ENCODE measurements at places on chromosomes 2 and 18. TPM values are rescaled to one million over a fixed set of nuclear protein-coding genes. Genes with fewer than 3 reads are reported as not detected.
A peak's percentile ranks its signal among the peaks of the same experiment; 100 is the strongest.

GRCh38 chr2:54081574-54081973 is 33.8 kb upstream of the ACYP2 start:
- no peak for DNase-seq

- DNase-seq, result no peak
Observed at GRCh38 chr2:175008801-175009495, 3.8 kb upstream of the CHN1 start.

The CEBPZOS gene
- 48.5 TPM for total RNA-seq

DNA sequence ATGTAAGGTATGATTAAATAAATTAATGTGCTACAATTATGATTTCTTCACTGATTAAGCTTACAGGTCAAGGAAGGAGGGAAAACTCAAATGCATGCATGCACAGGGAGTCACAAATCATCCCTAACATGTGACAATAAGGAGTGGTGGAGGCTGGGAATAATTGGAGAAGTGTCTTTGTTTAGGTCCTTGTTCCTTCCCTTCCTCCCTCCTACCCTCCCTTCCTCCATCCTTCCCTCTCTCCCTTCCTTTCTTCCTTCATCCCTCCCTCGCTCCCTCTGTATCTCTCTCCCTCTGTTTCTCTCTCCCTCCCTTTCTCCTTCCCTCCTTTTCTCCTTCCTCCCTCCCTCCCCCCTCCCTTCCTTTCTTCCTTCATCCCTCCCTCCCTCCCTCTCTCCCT is 337.1 kb downstream of the CTNNA2 start:
- DNase-seq, result no peak

The FOXI3 gene
- total RNA-seq, result not detected

The CPS1 gene
- 6.7 TPM for total RNA-seq

The FASTKD2 gene
- 31.1 TPM for total RNA-seq

The ALPI gene
- total RNA-seq, result not detected

The DYNAP gene
- not detected for total RNA-seq

The MC4R gene
- 0.60 TPM for total RNA-seq

GRCh38 chr2:198383392-198383791 is 579.0 kb downstream of the PLCL1 start:
- DNase-seq, result no peak

GRCh38 chr2:99675130-99675661 is 185.4 kb upstream of the REV1 start:
- DNase-seq, result no peak

- DNase-seq, result peak; percentile 91
Observed at GRCh38 chr2:66432801-66433694, 1.9 kb upstream of the MEIS1 start.

GRCh38 chr2:149098701-149099100 is 60.2 kb downstream of the LYPD6B start:
- no peak for DNase-seq

DNA sequence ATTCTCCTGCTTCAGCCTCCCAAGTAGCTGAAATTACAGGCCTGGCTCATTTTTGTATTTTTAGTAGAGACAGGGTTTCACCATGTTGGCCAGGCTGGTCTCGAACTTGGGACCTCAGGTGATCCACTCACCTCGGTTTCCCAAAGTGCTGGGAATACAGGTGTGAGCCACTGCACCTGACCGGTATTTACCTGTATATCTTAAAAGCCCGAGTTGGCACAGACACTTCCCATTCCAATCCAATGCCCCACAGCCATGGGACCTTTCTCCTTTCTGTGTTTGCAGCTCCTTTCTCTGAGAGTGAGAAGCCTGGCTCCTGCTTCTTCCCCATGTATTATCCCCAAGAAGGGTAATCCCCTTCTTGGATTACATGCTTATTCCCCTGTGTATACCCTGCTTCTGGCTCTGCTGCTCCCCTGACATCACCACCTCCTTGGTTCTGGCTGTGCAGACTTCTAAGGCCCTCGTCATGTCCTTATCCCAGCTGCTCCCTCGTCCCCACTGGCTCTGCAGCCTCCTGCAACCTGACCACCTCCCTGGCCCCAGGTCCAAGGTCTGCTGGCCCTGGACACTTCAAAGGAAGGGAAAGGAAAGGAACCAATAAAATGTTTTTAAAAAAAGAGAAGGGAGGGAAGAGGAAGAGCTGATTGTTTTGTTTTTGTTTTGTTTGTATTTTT is 52.8 kb downstream of the INPP5D start:
- no peak for DNase-seq

GRCh38 chr2:88808083-88808482 is 116.6 kb downstream of the RPIA start:
- no peak for DNase-seq

DNA sequence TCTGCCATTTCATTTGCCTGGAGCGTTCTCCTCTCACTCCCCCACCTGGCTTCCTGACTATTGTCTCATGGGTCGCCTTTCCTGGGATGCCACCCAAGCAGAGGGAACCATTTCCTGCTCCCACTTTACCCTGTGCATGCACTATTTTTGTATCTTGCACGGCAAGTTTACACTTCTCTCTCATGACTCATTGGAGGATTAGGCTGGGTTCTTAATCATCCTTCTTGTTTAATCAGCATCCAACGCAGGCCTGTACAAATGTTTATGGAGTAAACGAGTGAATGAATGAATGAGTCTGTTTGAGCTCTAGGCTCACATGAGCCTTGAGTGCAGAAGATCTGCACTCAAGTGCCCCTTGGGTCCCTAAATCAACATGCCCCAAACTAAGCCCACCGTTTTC is 3.8 kb upstream of the ARHGAP25 start:
- no peak for DNase-seq

- DNase-seq, result peak; percentile 21
Observed at GRCh38 chr2:240570531-240571313, 2.4 kb downstream of the RNPEPL1 start.

DNA sequence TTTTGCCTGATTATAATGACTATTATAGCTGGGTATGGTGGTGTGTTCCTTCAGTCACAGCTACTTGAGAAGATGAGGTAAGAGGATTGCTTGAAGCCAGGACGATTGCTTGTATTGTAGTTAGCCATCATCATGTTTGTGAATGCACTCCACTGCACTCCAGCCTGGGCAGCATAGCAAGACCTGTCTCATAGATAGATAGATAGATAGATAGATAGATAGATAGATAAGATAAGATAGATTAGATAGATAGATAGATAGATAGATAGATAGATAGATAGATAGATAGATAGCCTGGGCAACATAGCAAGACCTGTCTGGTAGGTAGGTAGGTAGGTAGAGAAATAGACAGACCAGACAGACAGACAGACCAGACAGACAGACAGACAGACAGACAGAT is 127.3 kb downstream of the MGAT5 start:
- DNase-seq, result no peak

DNA sequence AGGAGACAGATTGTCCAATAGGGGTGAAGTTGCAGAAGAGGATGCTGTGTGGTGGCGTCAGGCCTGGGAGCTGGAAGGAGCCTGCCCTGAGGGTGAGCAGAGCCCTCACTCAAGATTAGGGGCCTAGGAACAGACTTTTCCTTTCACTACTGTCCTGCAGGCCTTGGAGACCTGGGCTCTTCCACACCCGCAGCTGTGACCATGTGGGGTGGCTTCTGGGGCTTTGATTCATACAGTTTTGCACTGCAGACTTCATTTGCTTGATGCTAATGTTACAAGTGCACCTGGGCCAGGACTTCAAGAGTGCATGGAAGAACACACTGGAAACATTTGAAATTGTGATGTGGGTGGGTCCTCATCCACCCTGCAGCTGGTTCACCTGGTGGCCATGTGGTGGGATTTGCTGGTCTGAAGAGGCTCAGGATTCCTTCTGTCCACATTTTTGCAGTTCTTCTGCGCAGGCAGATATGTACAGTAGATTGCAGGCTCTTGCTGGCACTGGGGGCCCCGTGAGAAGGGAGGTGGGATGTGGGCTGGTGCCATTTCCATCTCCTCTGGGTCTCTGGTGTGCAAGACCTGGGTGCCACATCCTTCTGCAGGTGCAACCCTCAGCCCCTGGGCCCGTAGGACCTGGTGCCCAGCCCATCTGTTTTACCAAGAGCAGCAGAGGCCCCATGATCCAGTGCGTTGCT is 9.9 kb downstream of the GLI2 start:
- no peak for DNase-seq

GRCh38 chr2:32732912-32733472 is 105.1 kb downstream of the TTC27 start:
- no peak for DNase-seq

The MGAT4A gene
- total RNA-seq, result 69.7 TPM

- no peak for DNase-seq
Observed at GRCh38 chr2:62688771-62689170, 16.7 kb upstream of the EHBP1 start.

DNA sequence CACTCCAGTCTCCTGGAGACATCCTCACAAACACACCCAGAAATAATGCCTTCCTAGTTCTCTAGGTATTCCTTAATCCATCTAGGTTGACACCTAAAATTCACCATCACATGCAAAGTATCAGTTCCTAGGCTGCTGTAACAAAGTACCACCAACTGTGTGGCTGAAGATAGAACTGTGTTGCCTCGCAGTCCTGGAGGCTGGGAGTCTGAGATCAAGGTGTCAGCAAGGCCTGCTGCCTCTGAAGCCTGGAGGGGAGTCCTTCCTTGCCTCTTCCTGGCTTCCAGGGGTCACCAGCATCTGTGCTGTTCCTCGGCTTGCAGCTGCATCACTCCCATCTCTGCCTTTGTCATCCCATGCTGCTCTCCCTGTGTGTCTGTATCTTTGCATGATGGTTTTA is 36.3 kb upstream of the TMEM131 start:
- no peak for DNase-seq

- no peak for DNase-seq
Observed at GRCh38 chr18:78113940-78114251, 864.2 kb downstream of the GALR1 start.

The PROM2 gene
- total RNA-seq, result 6.2 TPM

DNA sequence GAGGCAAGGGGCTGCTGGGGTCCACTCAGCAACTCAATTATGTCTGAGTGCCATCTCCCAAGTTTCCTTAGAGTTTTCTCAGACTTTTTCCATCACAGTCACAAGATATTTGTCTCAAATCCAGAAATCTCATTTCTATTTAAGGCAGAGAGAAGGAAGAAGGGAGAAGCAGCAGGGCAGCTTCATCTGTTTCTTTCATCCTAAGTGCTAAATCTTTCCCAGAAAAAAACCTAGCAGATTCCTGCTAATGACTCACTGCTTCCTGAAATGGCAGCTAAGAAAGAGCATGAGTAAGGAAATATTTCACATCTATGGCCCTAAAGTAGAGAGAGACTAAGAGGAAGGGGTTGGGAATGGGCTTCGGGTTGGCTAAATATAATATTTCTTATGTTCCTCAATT is 88.0 kb downstream of the KYNU start:
- no peak for DNase-seq

DNA sequence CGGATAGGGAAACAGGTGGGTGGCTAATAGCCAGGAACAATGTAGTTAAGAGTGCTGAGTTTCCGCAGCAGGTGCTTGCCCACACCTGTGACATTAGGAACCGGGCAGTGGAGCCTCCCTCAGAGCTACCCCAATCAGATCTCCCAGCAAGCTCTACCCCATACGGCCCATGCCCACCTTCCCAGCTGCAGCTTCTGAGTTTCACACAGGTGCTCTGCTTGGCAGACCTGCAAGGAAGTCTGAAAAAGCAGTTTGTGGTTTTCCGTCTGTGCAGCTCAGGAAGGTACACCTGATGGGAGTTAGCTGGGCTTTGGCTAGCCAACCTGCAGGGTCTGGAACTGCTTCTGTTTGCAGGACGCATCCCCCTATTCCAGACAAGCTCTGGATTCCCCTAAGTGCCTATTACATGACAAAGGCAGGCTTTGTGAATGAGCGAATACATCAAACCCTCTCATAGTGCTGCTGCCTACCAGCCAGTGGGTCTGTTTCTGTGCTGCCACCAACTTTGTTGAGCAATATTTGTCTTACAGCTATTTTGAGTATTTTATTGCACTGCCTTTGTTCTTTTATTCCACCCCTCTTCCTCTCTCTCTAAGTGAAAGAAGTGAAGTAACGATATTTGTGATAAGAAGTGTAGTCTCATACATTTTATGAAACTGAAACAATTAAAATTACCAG is 24.7 kb upstream of the CEP68 start:
- DNase-seq, result no peak

- DNase-seq, result no peak
Observed at GRCh38 chr18:12492907-12493306, 85.2 kb downstream of the PRELID3A start.

DNA sequence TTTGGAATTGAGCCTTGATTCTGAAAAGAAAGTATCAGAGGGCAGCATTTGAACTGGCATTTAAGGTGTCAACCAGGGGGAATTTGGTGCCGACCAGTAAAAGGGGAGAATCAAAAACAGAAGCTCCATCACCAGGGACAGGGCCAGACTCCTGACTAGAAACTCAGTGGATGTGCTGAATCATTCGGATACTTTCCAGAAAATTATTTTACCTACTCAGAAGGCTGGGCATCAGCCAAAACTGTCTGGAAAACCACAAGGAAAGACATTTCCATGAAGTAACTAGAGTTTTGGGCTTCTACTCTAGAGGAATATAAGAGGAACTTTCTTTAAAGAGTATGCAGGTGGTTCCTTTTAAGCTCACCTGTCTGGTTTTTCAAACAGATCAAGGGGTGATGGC is 756.6 kb downstream of the RNF144A start:
- DNase-seq, result no peak

- DNase-seq, result no peak
Observed at GRCh38 chr2:133836691-133837345, 268.6 kb upstream of the NCKAP5 start.

The GPR35 gene
- total RNA-seq, result 6.0 TPM

The SIX3 gene
- not detected for total RNA-seq

DNA sequence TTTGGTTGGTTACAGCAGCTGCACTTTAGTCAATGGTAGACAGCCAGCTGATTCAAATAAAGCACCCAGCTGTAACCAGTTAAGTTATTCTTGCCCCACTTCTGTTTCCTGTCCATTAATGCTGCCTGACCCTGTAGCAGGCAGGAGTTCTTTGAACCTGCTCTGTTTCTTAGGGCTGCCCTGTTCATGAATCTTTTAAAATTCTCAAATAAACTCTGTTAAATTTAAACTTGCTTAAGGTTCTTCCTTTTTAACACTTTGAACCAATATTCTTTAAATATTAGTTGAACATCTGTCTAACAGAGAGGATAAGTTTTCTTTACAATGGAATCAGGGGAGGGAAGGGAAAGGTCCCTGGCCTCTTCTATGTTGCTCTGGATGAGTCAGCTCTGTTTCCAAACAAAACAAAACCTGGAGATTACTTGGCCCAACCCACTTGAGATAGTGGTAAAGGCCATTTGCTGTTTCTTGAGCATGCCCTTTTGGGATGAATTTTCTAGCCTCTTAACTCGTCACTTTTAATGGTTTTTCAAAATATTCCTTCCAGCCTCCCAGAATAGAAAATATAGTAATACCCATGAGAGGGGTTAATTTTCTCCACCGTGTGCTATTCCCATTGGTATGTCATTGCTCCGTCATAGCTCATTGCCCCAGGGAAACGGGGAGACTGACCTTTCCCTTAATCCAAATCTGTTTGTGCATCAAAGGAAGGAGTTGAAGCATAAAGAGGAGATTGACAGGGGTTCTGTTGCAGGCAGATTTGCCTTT is 112.1 kb upstream of the FHL2 start:
- no peak for DNase-seq

- no peak for DNase-seq
Observed at GRCh38 chr2:150762571-150762970, 275.1 kb upstream of the RND3 start.

GRCh38 chr2:53629501-53629900 is 138.1 kb upstream of the CHAC2 start:
- no peak for DNase-seq

Measured in dorsolateral prefrontal cortex (tissue), 122 donors.